Upper lobe of right lung (tissue), 1 donor: ENCODE measurements at places on chromosomes 12 and 14. TPM values are rescaled to one million over a fixed set of nuclear protein-coding genes. Genes with fewer than 3 reads are reported as not detected.
A peak's percentile ranks its signal among the peaks of the same experiment; 100 is the strongest.

DNA sequence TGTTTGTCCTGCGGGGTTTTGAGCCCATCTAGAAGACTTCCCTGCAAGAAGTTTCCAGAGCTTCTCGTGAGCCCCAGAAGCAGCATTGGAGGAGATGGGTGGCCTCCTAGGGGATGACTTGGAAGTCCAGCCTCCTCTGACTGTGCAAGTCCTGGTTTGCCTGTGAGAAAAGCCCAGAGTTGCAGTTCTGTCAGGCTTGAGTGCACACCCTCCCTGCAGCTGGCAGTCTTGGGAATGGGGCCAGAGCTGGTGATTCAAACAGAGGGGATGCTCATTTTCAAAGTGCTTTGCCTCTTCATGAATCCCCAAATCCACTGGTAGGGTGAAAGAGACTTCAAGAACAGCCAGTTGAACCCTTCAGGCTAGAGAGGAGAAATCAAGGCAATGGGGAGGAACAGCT, 3.9 kb upstream of the PPP1R1A start:
- H3K27ac ChIP-seq, result no peak overlapping the region
- H3K4me1 ChIP-seq, result peaks cover 6% of the 10 kb centered on the region
- H3K36me3 ChIP-seq, result no peaks in the 10 kb centered on the region
- peaks cover 34% of the 10 kb centered on the region for H3K27me3 ChIP-seq
- DNase-seq, result no peak

CATSPERB gene
- total RNA-seq, result 3.0 TPM

OXA1L gene
- 105 TPM for total RNA-seq

CCDC88C gene
- total RNA-seq, result 34.1 TPM

SPRYD4 gene
- total RNA-seq, result 3.2 TPM

GPX2 gene
- 0.69 TPM for total RNA-seq

DNA sequence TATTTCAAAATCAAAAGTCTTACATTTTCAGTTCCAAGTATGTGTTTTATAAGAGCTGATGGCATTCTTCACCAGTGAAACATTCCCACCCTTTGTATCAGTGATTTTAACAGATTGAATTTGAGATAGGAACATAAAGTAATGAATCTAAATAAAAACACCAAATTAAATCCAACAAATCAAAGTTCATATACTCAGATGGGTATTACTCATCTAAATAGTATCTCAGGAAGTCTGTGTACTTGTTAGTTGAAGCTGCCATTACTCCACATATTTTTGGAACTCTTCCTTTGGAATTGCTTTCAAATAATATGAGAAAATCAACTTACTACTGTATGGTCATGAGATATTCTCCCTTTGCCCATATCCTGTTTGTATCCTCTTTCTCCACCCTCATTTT, 89.1 kb downstream of the MIA2 start:
- DNase-seq, result no peak
- H3K27ac ChIP-seq, result no peak overlapping the region
- no peaks in the 10 kb centered on the region for H3K4me1 ChIP-seq
- peaks cover 72% of the 10 kb centered on the region for H3K36me3 ChIP-seq
- H3K27me3 ChIP-seq, result no peaks in the 10 kb centered on the region

GRCh38 chr14:93137864-93138263, 22.1 kb upstream of the ITPK1 start:
- peaks cover 5% of the 10 kb centered on the region for H3K4me1 ChIP-seq
- H3K36me3 ChIP-seq, result no peaks in the 10 kb centered on the region
- peak; percentile 86 for DNase-seq
- no peaks in the 10 kb centered on the region for H3K27me3 ChIP-seq
- no peak overlapping the region for H3K27ac ChIP-seq
- no peak overlapping the region for H3K4me3 ChIP-seq

CIROP gene
- total RNA-seq, result not detected

DNA sequence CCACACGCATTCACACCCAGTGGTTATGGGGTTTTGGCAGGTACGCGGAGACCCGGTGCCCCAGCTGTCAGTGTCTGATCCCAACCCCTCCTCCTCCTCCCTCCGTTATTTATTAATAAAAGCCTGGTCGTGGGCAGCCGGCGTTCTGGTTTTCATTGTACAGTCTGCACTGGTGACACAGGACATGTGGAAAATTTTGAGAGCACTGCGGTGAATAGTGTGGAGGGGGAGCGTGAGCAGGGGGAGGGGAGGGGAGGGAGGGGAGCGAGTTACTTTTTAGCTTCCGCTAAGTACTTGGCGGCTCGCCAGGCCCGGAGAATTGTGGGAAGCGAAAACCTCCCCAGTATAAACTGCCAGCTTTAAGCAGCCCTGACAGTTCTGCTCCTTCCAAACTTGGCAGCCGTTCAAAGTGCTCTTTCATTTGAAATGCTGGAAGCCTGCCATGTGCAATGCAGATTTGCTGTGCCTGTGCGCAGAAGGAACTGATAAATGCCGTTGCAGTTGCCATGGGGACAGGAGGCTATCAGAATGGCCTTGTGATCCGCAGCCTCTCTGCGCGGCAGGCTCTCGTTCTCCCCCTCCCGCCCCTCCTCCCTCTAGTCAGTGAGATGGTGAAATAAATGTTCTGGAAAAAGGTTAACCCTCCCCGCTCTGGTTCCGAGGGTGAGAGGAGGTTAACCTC, 11.7 kb upstream of the IRF2BPL start:
- peak; percentile 99 for DNase-seq
- no peaks in the 10 kb centered on the region for H3K27me3 ChIP-seq
- H3K36me3 ChIP-seq, result no peaks in the 10 kb centered on the region
- H3K4me3 ChIP-seq, result peak overlapping the region; percentile 37

- peaks cover 9% of the 10 kb centered on the region for H3K36me3 ChIP-seq
These were observed 65.2 kb downstream of the VWF start for GRCh38 chr12:6059221-6059620.

DNA sequence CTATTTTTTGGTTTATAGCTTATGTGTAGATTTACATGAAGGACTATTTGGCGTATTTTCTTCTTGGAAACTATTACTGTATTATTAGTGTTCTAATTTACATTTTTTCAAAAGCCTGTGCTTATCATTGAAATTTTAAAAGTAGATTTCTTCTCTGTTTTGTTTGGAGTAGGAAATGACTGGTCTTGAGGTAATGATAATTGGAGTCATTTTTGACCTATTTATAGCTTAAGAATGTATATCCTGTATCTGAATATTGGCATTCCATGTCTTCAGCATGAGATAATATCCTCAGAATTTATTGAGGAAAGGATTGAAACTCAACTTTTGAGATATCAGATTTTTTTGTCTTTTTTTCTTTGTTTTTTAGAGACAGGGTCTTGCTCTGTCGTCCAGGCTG, 193.4 kb downstream of the ERC1 start:
- H3K4me3 ChIP-seq, result no peak overlapping the region
- no peak for DNase-seq
- no peak overlapping the region for H3K27ac ChIP-seq
- no peaks in the 10 kb centered on the region for H3K4me1 ChIP-seq

DNA sequence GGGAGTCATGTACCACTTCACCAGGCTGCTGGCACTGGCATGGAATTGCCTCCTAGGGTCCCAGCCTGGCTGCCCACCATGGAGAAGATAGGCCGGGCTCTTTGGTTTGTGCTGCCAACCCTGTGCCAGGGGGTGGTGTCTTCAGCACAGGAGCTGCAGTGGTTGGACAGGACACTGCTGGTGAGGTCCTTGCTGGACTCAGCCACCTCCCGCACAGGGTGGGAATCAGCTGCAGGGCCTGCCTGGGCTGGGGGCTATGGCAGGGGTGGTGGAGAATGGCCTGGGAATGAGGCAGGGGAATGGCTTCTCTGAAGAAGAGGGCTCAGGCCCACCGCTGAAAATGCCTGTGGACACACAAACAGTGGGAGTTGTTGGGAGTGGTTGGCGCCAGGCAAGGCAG, 70.6 kb upstream of the CAPRIN2 start:
- no peaks in the 10 kb centered on the region for H3K27me3 ChIP-seq
- no peak for DNase-seq
- H3K27ac ChIP-seq, result no peak overlapping the region
- no peaks in the 10 kb centered on the region for H3K36me3 ChIP-seq
- no peak overlapping the region for H3K4me3 ChIP-seq

DNA sequence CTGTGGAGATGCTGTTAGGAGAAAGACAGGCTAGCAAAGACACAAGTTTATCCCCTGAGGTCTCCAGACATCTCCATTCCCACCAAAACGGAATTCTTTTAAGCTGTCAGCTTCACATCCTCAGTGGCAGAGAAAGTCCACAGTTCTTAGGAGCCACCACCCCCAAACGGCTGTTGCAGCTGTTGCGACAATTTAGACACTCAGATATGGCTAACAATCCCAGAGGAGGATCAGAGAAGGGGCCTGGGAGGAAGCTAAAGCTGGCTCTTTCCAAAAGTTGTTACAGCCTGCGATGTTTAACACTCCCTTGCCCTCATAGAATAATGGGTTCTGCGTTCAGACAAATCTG, 1.9 kb upstream of the ATP5MC2 start:
- H3K4me3 ChIP-seq, result peak overlapping the region; percentile 83
- peaks cover 19% of the 10 kb centered on the region for H3K4me1 ChIP-seq
- peaks cover 14% of the 10 kb centered on the region for H3K36me3 ChIP-seq
- no peaks in the 10 kb centered on the region for H3K27me3 ChIP-seq

DNA sequence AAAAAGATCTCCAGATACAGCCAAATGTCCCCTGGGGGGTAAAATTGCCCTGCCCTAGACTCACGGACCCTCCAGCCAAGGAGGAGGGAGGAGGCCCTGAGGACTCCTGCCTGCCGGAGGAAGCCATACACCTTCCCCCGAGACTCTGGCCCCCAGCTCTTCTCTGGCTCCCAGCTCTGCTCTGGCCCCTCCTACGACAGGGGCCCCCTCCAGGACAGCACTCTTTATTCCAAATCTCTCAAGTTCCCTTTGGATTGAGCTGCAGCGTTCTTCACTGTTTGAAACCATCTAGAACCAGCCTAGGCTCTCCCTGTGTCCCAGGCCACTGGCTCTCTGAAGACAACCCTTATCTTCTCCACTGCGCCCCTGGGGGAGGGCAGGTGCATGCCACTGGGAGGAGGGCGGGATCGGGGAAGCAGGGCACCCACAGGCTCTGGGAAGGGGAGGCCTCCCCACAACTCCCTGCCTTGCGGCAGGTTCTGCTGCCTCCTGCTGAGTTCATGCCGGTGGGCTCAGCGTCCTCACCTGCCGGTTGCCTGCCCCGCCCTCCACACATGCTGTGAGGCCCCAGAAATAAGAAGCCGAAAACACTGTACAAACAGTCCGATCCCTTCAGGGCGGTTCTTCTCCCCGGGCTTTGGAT, 112.7 kb downstream of the DICER1 start:
- no peaks in the 10 kb centered on the region for H3K4me1 ChIP-seq
- DNase-seq, result peak; percentile 54
- no peaks in the 10 kb centered on the region for H3K36me3 ChIP-seq
- no peak overlapping the region for H3K4me3 ChIP-seq
- no peak overlapping the region for H3K27ac ChIP-seq

DNA sequence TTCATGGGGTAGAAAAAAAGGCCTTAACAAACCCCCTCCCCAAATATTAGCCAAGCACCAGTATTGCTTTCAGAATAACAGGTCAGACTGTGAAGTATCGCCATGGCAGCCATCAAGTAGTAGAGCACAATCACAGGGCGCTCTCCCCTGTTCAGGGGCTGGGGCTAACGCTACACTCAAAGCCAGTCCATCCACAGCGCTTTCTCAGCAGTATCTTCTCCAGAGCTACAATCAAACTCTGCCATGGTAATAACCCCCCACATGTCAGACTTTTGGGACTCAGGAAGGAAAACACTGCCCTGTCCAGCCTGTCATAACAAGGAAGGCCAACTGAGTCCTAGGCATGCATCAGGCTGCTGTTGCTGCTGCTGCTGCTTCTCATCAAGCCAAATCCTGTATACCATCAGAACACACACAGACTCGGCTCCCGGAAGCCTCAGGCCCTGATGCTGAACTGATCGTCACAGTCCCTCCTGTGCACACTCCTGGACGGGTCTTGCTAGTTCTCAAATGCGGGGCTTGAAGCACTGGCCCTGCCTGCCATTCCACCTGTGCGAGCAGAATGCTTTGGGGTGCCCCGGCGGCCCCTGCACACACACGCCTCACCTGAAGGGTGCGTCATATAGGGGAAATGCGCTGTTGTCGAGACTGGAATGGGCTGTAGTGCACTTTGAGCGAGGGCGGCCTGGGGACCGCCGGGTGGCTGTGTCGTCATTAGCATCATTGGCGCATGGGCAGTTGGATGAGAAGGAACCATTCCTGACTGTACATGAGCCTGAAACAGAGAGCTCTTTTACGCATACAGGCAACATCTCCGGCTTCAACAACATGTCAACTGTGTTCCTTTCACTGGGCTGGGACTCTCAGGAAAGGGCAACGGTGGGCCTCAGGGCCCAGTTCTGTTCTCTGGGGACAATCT, 47.6 kb downstream of the SH2B3 start:
- no peak for DNase-seq
- H3K4me3 ChIP-seq, result no peak overlapping the region
- H3K27ac ChIP-seq, result no peak overlapping the region
- no peaks in the 10 kb centered on the region for H3K27me3 ChIP-seq
- peaks cover 94% of the 10 kb centered on the region for H3K36me3 ChIP-seq

- no peaks in the 10 kb centered on the region for H3K27me3 ChIP-seq
- H3K36me3 ChIP-seq, result peaks cover 20% of the 10 kb centered on the region
- peak within 1 kb of the TSS; percentile 71 for H3K4me3 ChIP-seq
- DNase-seq, result peak; percentile 83
- peak within 1 kb of the TSS; percentile 100 for H3K27ac ChIP-seq
- H3K4me1 ChIP-seq, result peaks cover 27% of the 10 kb centered on the region
These were observed at the start of gene SETD1B for GRCh38 chr12:121803861-121804416. Gene SETD1B (plus strand): TSS chr12:121804009. CDS start chr12:121804738, 729 bp downstream.

C12orf50 gene
- total RNA-seq, result not detected

- H3K27me3 ChIP-seq, result no peaks in the 10 kb centered on the region
- H3K4me1 ChIP-seq, result no peaks in the 10 kb centered on the region
- H3K27ac ChIP-seq, result no peak overlapping the region
- H3K4me3 ChIP-seq, result no peak overlapping the region
These were observed 38.5 kb downstream of the SPTB start for GRCh38 chr14:64841121-64841651.

GRCh38 chr12:121741743-121742142, 29.2 kb downstream of the TMEM120B start:
- H3K27me3 ChIP-seq, result no peaks in the 10 kb centered on the region
- no peaks in the 10 kb centered on the region for H3K4me1 ChIP-seq
- DNase-seq, result no peak
- no peak overlapping the region for H3K27ac ChIP-seq
- no peak overlapping the region for H3K4me3 ChIP-seq

LAG3 gene
- total RNA-seq, result 1.5 TPM

DNA sequence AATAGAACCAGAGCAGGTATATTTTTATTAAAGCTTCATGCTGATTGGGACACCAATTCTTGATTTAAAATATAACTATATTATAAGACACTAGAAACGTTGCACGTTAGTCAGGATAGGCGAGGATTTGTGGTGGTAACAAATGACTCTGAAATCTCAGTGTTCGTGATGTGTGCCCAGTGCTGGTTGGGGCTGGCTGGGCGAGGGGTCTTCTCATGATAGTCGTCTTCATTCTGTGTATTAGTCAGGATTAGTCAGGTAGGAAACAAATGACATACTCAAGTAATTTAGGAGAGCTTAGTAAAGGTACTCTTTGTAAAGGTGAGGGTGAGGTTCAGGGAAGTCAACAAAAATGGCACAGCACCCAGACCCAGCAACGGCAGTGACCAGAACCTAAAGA, 73.9 kb upstream of the HIF1A start:
- no peak for DNase-seq
- H3K27me3 ChIP-seq, result no peaks in the 10 kb centered on the region
- no peaks in the 10 kb centered on the region for H3K4me1 ChIP-seq
- H3K27ac ChIP-seq, result no peak overlapping the region
- H3K4me3 ChIP-seq, result no peak overlapping the region

GRCh38 chr14:68451696-68452373, 341.0 kb downstream of the ZFP36L1 start:
- no peaks in the 10 kb centered on the region for H3K27me3 ChIP-seq
- no peak for DNase-seq
- no peaks in the 10 kb centered on the region for H3K4me1 ChIP-seq
- no peak overlapping the region for H3K27ac ChIP-seq
- H3K36me3 ChIP-seq, result no peaks in the 10 kb centered on the region

ARMH4 gene
- 2.3 TPM for total RNA-seq

- no peaks in the 10 kb centered on the region for H3K36me3 ChIP-seq
- no peaks in the 10 kb centered on the region for H3K27me3 ChIP-seq
- DNase-seq, result no peak
- H3K4me3 ChIP-seq, result no peak overlapping the region
These were observed 13.2 kb upstream of the KRT78 start for GRCh38 chr12:52862023-52862422.
